ELF-1 (cell line): ENCODE measurements at places on chromosomes 5 and 9.

DNA sequence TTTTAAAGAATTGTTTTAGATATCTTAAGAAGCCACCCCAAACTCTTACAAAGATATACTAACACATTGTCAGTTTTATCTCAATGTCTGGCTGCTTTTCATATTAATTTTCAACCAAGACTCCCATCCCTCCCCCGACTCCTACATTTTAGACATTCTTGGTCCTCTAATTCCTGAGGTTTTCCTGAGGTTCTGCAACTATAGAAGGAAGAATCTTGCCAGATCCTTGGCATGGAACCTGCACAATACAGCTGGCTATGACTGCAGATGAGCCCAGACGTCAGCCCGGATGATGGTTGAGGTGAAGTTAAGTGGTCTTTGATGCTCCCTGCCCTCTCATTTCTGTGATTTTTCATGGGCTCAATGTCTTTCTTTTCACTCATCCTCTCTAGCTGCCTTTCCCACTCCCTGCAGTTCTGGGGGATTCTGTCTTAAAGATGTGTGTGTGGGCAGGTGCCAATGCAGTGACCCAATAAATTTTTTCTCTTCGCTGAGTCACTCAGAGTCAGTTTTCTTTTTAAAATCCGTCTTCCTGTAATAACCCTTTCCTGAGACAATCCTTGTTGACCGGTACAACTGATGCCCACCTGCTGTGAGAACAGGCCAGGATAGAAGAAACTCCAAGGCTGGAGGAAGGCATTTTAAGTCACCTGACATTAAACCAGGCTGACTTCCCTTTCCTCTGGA lies 237.8 kb upstream of the GAS1 start:
- DNase-seq = no peak

GRCh38 chr9:112624711-112625707 lies 92.9 kb downstream of the INIP start:
- DNase-seq = no peak

GRCh38 chr5:119706049-119706448 lies 76.7 kb downstream of the FAM170A start:
- peak; percentile 5 for DNase-seq

- no peak for DNase-seq
Observed at GRCh38 chr5:454936-455335, 12.0 kb downstream of the EXOC3 start.

DNA sequence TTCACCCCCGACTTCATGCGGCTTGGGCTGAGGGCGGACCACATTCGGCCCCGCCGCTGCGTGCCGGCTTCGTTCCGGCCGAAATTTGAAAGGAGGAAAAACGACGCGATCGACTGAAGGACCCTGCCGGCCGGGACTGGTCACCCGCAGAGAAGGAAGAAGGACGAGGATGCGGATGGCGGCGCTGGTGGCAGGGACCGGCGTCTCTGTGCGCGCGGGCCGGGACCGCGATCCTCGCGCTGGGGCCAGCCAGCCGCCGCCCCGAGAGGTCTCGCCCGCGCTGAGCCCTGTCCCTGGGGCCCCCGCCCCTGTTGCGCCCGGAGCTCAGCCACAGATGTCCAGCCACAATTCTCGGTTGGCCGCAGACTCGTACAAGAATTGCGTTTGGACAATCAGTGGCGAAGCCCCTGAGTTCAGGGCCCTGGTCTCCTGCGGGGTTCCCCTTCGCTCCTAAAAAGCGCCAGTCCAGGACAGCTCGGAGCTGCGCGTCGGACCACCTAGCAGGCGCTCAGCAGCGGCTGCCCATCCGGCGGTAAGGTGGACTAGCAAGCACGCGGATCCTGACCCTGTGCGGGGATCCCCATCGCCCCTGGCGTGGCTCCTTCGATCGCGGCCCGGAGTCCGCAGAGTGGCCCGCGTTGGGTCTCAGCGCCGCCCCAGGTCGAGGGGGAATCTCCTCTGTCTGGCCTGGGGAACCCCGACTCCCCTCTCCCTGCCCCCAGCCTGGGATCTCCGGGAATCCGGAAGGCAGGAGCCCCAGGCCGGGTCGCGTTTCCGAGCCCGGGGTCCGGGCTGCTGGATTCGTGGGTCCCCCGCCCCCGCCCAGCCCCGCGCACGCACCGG lies 21.3 kb downstream of the URM1 start:
- DNase-seq = no peak

DNA sequence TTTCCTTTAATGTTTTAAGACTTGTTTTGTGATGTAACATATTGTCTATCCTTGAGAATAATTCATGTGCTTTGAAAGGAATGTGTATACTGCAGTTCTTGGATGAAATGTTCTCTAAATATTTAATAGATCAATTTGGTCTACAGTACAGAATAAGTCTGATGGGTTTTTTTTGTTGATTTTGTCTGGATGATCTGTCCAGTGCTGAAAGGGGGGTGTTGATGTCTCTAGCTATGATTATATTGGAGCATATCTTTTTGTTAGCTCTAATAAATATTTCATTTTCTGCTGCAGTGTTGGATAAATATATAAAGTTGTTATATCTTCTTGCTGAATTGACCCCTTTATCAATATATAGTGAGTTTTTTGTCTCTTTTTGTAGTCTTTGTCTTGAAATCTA lies 269.9 kb upstream of the TUSC1 start:
- DNase-seq = no peak

DNA sequence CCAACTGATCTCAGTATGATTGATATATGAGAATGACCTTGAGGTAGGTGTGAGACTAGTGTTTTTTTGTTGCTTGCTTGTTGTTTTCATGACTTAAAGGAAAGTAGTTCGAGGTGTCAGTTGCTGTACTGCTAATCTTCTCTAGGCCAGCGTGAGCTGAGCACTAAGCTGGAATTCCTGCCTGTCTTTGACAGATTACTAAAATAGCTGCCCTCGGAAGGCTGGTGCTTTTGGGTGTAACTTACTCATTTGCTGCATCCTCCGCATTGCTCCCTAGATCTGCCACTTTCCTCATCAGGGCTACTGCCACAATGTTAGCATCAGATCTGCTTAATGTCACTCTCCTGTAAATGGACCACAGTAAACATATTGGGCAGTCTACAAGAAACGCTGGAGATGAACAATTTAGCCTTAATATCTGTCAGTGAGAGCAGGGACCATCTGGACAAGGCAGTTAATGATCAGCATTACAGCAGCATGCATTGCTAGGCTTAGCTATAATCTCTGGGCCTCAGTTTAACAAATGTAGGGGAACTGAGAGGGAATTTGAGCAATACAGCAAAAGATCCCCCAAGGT lies 106.6 kb upstream of the CDH6 start:
- DNase-seq = no peak

GRCh38 chr9:114538241-114538640 lies 33.0 kb upstream of the WHRN start:
- DNase-seq = peak; percentile 47

- DNase-seq = no peak
Observed at GRCh38 chr5:135042595-135042994, 8.6 kb upstream of the PITX1 start.

- peak; percentile 4 for DNase-seq
Observed at GRCh38 chr9:78238046-78239038, 2.5 kb downstream of the CEP78 start.

- DNase-seq = no peak
Observed at GRCh38 chr5:74491586-74491985, 148.9 kb downstream of the ENC1 start.

DNA sequence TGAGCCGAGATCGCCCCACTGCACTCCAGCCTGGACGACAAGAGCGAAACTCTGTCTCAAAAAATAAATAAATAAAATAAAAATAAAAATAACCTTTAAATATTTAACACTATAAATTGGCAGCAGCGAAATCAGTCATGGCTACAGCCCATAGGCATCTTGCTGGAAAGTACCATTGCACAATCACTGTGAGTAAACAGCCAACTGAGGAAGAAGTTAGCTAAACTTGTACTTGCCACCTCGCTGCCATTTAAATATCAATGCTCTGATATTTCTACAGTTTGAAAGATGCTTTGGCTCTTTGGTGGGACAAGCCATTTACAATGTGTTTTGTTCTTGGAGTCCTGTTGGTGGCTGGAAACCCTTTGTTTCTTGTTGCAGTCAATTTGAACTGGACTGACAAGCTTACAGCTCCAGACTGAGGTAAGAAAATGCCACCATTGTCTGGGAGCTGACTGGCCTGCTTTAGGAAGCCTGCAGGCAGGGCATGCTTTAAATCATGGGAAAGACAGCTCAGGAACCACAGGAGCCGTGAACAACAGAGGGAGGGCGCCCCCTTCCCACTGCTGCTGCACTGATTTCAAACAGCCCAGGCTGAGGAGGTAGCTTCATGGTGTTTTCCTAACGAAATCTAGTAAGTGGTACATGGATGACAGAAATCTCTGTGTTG lies 322.8 kb upstream of the RFX3 start:
- DNase-seq = peak; percentile 95

- DNase-seq = no peak
Observed at GRCh38 chr5:116905885-116906284, 331.3 kb upstream of the SEMA6A start.
